ENCODE measurements at places on chromosomes 4 and X.

- no peak for DNase-seq
Measured at GRCh38 chr4:11072999-11073398, 355.7 kb downstream of the HS3ST1 start.

GRCh38 chr4:168849997-168850396 lies 160.1 kb downstream of the CBR4 start:
- no peak for DNase-seq

- DNase-seq, result no peak
Measured at GRCh38 chr4:4606321-4606720, 64.5 kb upstream of the STX18 start.

GRCh38 chr4:1081689-1082040 lies 31.7 kb downstream of the RNF212 start:
- no peak for DNase-seq

DNA sequence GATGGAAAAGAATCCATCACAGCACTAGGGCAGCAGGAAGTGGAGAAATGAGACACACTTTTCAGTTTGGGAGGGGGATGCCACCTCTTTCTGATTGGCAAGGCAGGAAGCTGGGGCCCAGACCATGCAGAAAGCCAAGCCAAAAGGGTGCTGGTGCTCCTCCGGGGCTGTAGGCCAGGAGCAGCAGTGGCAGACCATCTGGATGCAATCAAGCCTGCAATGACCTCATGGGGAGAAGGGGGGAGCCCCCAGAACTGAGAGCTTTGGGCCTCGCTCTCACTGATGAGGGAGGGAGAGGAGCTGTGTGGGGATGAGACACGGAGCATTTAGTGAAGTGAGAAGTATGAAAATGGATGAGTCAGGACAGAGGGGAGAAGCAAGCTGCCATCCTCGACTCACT lies 141.3 kb upstream of the NALF2 start:
- DNase-seq, result no peak

DNA sequence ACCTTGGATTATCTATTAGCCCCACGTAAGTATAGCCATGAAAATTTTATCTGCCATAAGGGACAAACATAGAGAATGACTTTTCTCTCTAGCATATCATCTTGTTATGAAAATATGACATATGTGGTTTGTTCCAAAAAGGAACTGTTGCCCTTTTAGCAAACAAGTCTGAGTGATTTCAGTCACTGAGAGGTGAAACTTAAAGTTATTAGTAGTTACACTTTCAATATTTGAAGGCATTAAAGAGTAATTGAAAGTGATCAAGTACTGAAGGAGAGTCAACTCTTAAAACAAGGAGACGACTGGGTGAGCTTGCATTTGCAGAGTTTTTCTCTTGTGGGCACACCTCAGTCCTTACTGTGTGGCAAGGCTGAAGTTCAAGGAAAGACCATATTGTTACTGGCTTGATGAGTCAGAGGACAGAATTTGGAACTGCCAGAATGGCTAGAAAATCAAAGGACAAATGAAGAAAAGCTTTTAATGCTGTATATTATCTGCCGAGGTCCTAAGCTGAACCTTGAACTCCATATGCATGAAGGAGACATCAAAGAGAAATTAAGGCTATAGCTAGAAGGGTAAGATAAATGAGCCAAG lies 205.1 kb upstream of the EMCN start:
- no peak for DNase-seq

GRCh38 chr4:123593655-123594054 lies 197.1 kb downstream of the SPRY1 start:
- no peak for DNase-seq

DNA sequence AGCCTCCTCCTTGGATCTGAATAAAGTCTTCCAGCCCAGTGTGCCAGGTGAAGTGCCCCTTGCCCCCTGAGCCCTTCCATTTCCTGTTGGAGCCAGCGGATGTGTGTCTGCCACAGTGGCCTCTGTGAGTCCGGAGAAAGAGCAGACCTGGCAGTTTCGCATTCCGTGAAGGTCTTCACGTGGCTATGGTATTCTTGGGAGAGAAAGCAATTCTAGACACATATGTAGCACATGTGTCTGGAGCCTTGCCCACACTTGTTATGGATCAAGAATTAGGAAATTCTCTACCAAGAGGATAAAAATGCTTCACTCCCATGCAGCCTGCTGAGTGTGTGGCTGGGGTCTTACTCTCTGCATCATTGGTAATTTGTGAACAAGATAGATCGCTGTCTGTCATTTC lies 130.9 kb downstream of the REPS2 start:
- no peak for DNase-seq

GRCh38 chrX:115409551-115409950 lies 120.0 kb downstream of the LUZP4 start:
- no peak for DNase-seq

DNA sequence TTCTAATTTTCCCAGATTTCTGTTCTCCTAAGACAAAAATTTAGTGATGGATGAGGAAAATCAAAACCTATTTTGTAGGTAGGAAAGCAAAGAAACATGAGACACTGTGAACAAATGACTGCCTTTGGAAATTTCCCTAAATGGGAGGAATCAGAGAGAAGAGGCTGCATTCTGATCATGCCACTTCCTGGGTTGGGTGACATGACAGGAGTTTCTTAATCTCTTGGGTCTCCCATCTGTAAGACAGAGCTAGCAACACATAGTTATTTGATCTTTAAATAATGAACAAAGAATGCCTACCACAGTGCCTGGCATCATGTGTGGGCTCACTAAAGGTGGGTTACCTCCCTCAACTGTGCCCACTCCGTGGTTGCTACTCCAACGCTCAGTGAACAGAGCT lies 57.1 kb downstream of the CCDC149 start:
- DNase-seq, result no peak

DNA sequence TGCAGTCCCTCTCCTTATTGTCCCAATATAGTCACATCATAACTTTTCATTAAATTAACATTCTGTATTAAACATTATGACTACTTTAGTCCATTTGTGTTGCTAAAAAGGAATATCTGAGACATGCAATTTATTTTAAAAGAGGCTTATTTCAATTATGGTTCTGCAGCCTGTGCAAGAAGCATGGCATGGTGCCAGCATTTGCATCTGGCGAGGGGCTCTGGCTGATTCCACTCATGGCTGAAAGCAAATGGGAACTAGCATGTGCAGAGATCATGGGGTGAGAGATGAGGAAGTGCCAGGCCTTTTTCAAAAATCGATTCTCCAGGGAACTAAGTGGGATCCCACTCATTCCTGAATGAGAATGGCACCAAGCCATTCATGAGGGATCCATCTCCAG lies 476.3 kb upstream of the RPS6KA3 start:
- DNase-seq, result no peak

- DNase-seq, result no peak
Measured at GRCh38 chr4:176400816-176401461, 81.2 kb downstream of the SPCS3 start.

- DNase-seq, result peak; percentile 2
Measured at GRCh38 chrX:84339507-84340364, 151.7 kb upstream of the RPS6KA6 start.

DNA sequence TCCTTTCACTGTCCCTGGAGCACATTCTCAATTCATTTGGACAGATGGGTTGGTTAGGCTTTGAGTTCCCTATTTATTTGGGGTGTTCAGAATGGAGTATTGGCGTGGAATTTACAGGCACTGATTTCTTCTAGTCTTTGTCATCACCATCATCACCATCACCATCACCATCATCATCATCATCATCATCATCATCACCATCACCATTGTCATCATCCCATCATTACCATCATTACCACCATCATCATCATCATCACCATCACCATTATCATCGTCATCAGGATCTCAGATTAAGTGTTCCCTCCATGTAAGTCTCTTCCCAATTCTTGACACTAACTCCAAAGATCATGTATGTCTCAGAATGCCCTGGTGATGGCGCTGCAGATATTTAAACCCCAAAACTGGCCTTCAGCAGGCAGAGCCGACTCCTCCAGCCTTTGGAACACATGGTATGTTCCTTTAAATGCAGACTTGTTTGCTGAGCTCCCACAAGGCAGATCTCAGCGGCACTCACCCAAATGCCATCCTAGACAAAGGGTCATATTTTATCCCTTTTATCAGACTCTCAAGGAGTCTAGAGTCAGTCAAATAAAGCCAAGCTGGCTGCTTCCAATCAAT lies 19.8 kb upstream of the FAM9A start:
- DNase-seq, result no peak

- no peak for DNase-seq
Measured at GRCh38 chrX:13868591-13868990, 51.7 kb upstream of the GPM6B start.

DNA sequence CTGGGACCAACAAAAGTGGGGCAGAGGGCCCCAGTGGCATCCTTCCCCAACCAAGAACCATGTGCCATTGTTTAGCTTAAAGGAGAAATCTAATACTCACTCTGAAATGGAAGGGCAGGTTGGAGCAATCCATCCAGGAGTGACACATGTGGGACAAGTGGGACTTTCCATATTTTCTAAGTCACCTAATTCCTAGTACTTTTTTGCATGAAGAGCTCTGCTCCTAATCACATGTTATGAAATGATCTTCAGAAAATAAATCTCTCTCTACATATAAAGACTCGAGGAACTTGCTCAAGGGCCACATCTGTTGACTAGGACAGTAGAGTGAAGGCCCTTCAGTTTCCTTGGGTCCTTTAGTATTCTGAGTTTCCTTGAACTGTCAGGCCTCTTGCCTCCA lies 2.5 kb downstream of the CYBB start:
- DNase-seq, result no peak
